ENCODE measurements at places on chromosomes 12 and 14.

DNA sequence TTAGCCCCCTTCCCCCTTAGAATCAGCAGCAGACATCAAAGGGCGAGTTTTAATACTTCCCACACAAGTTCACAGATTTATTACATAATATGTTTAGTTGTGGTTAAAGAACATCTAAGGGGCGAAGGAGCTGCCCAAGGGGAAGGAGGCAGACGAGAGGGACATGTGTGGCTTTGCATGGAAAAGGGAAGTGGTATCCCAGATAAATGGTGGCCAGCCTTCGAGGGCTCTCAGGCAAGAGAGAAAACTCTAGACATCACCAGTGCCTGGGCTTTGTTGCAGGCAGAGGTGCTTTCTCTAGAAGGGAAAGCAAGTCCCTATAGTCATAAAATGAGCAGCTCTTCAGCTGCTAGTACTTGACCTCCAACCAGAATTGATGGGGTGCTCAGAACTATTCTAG lies 121.2 kb downstream of the CACNA1C start:
- H3K36me3 ChIP-seq, result no peaks in the 10 kb centered on the region
- H3K27ac ChIP-seq, result no peak overlapping the region
- no peaks in the 10 kb centered on the region for H3K27me3 ChIP-seq
- DNase-seq, result no peak
- H3K4me1 ChIP-seq, result no peaks in the 10 kb centered on the region

GRCh38 chr12:6450091-6450868 lies 1.6 kb upstream of the TAPBPL start:
- no peaks in the 10 kb centered on the region for H3K36me3 ChIP-seq
- peak overlapping the region; percentile 87 for H3K4me3 ChIP-seq
- H3K27ac ChIP-seq, result no peak overlapping the region
- no peak for DNase-seq
- peaks cover 26% of the 10 kb centered on the region for H3K4me1 ChIP-seq

DNA sequence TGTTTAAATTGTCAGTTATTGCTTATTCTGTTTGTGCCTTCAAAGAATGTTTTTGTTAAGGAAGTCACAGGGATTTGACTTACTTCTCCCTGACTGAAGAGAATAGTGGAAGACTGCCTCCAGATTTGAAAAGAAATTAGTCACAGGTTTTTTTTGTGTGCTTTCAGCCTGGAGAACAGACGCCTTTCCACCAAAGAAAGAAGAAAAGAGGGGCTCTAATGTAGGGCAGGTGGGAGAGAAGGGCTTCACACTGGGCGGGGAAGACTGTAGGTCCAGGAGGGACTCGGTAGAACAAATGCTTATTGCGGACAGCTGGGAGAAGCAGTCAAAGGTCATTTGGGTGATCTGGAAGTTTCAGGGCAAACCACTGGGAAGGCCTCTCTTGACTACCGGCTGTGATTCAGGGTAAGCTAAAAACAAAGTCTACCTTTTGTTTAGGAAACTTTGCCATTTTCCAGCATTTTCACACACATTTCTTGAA lies 76.8 kb downstream of the SAMD4A start:
- no peak for DNase-seq
- H3K27me3 ChIP-seq, result no peaks in the 10 kb centered on the region
- H3K4me3 ChIP-seq, result no peak overlapping the region
- H3K36me3 ChIP-seq, result no peaks in the 10 kb centered on the region
- peaks cover 24% of the 10 kb centered on the region for H3K4me1 ChIP-seq
- peak overlapping the region; percentile 35 for H3K27ac ChIP-seq

DNA sequence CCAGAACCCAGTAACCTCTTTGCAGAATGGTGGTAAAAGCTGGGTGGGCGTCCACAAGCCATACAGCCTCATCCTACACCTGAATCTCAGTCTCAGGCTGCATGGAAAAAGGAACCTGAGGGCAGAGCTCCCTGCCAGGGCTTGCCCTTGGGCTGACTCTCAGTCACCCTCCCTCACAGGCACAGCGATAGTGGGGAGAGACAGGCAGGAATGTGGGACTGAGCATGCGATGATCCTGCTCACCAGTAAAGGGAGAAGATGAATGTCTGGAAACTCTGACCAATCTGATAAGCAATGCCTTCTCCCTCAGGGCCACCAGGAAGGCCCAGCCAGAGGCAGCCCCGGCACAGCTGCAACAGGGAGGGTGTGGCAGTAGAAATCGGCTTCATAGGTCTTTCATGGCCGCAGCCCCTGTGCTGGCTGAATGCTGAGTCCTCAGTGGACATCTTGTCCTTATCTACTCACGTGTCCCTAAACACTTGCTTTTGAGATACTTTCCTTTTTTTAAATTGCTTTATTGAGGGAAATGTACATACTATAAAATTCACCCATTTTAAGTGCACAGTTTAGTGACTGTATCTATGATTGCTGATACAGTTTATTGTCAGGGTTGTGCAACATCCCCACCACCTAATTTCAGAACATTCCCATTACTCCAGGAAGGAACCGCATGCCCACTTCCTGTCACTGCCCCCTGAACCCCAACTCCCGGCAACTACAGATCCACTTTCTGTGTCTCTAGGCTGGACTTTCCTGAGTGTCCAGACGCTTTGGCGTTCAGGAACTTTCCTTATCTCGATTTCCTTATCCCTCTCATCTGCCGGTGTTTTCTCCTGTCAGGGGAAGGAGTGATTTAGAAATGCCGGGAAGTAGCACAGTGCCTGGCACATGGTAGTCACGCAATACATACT lies 258.1 kb downstream of the PCNX1 start:
- no peaks in the 10 kb centered on the region for H3K27me3 ChIP-seq
- H3K4me1 ChIP-seq, result no peaks in the 10 kb centered on the region
- no peak for DNase-seq
- H3K27ac ChIP-seq, result peak overlapping the region; percentile 15
- H3K36me3 ChIP-seq, result no peaks in the 10 kb centered on the region
- no peak overlapping the region for H3K4me3 ChIP-seq

DNA sequence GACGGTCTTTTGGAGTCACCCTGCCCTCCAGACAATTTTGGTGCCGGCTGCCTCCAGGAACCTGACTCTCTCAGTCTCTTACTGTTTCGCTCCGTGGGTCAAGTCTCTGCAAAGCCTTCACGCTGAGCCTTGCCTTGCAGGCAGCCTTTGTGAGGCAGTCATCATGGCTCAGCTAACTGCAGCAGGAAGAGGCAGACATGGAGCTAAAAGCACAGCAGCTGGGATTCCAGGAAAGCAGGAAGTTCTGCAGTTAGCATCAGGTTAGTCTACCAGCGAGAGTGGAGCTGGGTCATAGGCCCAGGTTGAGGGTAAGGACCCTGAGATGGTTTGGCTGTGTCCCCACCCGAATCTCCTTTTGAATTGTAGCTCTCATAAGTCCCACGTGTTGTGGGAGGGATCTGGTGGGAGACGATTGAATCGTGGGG lies 305.4 kb downstream of the PCNX1 start:
- H3K4me1 ChIP-seq, result peaks cover 16% of the 10 kb centered on the region
- no peak for DNase-seq
- H3K27ac ChIP-seq, result peak overlapping the region; percentile 72
- no peaks in the 10 kb centered on the region for H3K27me3 ChIP-seq
- H3K36me3 ChIP-seq, result no peaks in the 10 kb centered on the region
- no peak overlapping the region for H3K4me3 ChIP-seq

DNA sequence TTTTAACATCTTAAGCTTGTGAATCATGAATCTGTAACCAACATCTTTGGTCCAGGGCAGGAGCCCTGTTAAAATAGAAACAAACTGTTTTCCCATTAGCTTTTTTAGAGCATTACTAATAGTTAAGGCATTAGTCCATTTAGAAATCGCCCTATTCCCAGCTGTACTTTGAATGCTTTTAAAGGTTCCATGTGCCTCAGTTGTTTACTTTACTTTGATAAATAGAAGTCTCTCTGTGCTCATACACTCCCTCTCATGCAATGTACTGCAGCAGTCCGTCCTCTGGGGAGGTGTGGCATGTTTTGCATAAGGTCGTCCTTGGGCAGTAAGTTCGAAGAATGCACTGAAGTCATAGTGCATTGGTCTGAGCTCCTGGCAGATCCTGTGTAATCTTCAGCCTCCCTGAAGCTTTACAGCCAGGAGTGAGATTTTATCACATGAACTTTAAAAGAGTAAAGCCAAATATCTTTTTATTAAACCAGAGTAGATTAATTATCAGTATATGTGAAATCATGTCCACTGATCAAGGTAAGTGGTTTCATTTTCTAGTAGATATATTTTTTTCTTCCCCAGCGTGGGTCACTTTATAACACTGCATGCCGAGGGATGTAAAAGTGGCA lies 134.7 kb downstream of the FGD4 start:
- no peak overlapping the region for H3K4me3 ChIP-seq
- no peak for DNase-seq
- H3K27ac ChIP-seq, result no peak overlapping the region
- H3K27me3 ChIP-seq, result no peaks in the 10 kb centered on the region

Data from neural crest cell (in vitro differentiated cells).